ENCODE measurements at places on chromosomes 6 and 20. TPM values are rescaled to one million over a fixed set of nuclear protein-coding genes. Genes with fewer than 3 reads are reported as not detected.

Gene ZNF165
- total RNA-seq: 0.27 TPM

Gene TFAP2B
- not detected for total RNA-seq

Gene WFDC10B
- total RNA-seq: not detected

Gene BPIFB4
- total RNA-seq: not detected

Gene RALGAPA2
- total RNA-seq: 82.7 TPM

Gene SERINC1
- total RNA-seq: 154 TPM

Gene LY86
- total RNA-seq: not detected

Gene FOXP4
- 9.0 TPM for total RNA-seq

Gene RAET1L
- total RNA-seq: not detected

Gene PHACTR1
- total RNA-seq: 18.9 TPM

Gene TBXT
- total RNA-seq: not detected

Gene ZNF335
- total RNA-seq: 18.6 TPM

Gene ESR1
- 0.13 TPM for total RNA-seq

Gene CDC5L
- 34.7 TPM for total RNA-seq

Gene PTCHD4
- total RNA-seq: 3.2 TPM

Gene KIAA1755
- 0.14 TPM for total RNA-seq

Gene MACROD2
- 0.66 TPM for total RNA-seq

Gene POPDC3
- total RNA-seq: 0.14 TPM

Gene GABRR2
- total RNA-seq: 0.27 TPM

Gene B3GALT4
- 1.2 TPM for total RNA-seq

Gene LKAAEAR1
- 0.29 TPM for total RNA-seq

Gene IRF4
- total RNA-seq: not detected

Gene PPP1R3G
- total RNA-seq: 0.36 TPM

Gene SERINC3
- total RNA-seq: 110 TPM

Gene SRPK1
- 138 TPM for total RNA-seq

Gene ZNF341
- 2.0 TPM for total RNA-seq

Gene PI3
- total RNA-seq: not detected

Gene DUSP15
- total RNA-seq: not detected

Gene PERP
- total RNA-seq: 36.7 TPM

Gene LRRN4
- total RNA-seq: under 0.01 TPM

Gene ZSCAN9
- 17.3 TPM for total RNA-seq

Gene GHRH
- total RNA-seq: not detected

Gene ACTL10
- total RNA-seq: 2.7 TPM

Gene DEFB124
- not detected for total RNA-seq

Gene RHAG
- total RNA-seq: not detected
